ENCODE measurements at places on chromosomes 4 and X.

DNA sequence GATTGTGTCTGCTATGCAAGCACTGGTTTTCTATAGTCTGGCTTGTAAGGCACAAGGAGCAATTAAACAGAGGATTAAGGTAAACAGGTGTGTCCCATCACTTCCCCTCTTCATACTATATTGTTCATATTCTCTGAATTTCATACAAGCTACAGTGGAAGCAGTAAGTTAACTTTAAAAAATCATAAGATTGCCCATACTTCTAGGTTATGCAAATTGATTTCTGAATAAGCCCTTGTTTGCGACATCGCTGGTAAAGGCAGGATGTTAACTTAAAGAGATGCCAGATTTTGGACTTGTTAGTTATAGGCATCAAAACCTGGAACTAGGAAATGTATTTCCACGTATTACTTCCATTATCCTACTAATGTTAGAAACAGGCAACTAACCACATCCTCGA is 1.0 kb upstream of the TMEM131L start:
- no peak for DNase-seq

DNA sequence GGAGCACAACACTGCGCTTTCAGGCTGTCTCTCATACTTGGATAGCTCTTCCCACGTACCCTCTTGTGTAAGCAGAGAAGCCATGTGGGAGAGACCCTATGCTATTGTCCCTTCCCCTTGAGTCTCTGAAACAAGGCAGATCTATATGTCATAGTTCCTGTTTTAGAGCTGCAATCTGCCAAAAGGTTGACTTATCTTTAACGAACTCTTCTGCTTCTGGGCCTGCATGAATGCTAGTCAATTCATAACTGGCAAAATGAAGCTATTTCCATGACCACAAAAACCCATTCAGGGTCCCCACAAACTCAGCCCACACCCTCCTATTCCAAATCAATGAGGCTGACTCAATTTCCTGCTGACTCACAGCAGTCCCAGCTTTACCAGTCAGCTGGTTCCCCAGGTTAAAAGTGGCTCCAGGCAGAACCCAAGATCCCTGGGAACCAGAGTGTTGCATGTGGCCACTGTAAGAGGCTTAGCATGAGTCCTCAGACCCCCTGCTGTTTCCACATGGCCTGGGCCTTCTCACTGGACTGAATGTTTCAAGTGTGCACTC is 25.3 kb upstream of the SOD3 start:
- no peak for DNase-seq

- DNase-seq: no peak
Observed at GRCh38 chrX:49040376-49040955, 2.7 kb downstream of the TFE3 start.

DNA sequence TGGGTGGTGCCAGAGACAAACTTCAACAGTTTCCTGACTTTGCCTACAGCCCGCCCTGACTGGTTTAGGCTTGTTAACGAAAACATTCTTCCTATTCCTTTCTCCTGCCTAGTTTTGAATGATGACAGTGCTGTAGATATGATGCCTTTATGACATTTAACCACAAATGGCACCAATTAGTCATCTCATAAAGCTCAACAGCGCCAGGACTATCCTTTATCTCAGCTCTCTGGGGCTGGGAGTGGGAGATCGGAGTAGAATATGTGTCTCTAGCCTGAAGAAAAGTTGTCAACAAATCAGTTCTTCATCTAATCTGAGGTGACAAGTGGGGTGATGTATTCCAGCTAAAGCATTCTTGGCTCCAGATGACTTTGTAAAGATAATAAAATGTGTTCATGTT is 64.6 kb upstream of the SH3RF1 start:
- DNase-seq: no peak

GRCh38 chr4:159242427-159242826 is 139.5 kb downstream of the RAPGEF2 start:
- no peak for DNase-seq
